ENCODE measurements at places on chromosomes 3 and 15.

DNA sequence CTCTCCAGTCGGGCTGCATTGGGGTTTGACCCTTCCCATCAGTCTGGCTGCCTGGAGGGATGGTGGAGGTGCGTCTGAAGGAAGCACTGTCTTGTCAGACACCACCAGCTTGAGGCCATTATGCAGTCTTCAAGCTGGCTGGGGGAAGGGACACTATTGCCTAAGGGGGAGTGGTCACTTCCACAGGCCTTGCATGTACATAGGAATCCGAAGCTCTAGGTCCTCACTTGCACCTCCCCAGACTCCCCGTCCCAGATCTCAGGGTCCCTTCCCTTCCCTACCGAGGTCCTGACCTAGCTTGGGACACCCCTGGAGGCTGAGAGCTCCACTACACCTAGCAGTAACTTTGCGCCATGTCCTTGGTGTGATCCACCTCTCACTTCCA is 48.6 kb upstream of the KLF13 start:
- no peak for DNase-seq

GRCh38 chr15:85071061-85071460 is 89.4 kb downstream of the PDE8A start:
- DNase-seq: no peak

DNA sequence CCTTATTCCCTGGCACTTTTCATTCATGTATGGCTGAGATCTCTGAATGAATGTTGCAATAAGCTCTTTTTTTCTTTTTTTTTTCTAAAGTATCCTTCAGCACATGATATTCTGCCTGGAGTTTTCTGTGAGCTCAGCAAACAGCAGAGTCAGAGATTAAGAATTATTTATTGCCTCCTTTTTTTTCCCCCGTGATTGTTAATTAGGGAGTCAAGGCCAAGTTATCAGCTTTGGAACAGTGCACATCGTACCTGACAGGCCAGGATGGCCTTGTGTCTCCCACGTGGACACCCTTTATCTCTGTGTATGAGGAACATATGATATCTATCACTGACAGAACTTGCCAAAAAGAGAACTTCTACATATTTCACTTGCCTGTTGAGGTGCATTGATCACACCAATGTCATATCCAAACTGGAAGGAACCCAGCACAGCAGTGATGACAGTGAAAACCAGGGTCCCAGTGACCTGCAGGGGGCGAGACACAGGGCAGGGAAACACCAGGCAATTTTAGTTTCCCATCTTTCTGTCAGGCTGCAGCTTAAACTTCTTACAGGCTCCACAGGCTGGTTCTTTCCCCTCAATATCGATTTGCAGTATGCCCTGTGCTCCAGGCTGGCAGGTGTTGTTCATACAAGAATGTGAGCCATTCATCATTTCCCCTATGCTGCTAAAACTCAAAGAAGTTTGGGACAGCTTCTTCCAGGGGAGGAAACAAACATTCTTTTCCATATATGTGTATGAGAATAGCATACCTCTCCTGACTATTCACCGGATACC is 8.2 kb downstream of the SLC2A2 start:
- DNase-seq: peak; percentile 17

GRCh38 chr15:73375755-73376305 is 7.1 kb upstream of the HCN4 start:
- no peak for DNase-seq

DNA sequence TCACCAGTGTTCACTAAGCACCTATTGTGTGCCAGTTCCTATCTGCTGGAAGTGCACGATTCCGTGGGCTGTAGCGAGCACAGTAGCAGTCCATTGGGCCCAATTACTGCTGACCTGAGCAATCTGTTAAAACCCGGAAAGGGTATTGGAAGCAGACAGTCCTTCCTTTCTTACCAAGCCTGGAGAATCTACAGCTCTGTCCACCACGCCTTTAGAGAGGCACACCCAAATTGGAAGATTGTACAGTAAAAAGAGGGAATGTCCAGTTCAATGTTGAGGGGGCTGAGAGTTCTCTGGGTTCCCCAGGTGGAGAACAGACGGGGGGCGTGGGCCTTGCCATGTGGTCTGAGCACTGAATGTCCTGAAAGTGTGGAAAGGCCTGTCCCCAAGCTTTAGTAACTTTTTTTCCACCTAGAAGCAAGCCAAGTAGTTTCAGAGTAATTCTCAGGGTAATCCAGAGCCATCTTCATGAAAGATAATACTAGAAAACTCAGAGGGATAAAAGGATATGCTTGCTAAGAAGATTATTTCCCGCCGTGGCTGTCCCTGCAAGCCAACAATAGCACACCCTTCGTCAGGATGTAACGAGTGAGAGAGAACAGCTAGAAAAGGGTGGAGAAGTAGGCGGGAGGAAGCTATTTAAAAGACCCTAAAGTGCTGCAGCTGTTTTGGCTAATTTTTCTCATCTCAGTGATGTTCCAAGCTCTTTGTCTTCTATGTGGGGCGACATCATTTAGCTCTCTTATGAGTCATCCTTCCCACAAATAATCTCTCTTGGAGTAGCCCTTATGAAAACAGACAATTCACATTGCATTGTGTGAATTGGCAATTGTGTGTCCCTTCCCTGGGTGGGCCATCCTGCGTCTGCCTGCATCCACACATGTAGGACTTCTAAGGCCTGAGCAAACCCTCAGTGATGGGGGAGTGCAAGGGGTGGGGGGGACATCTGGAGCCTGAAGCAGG is 181.0 kb downstream of the ATG7 start:
- DNase-seq: peak; percentile 27

GRCh38 chr15:40470423-40471104 is at the start of gene CHST14:
TSS of gene CHST14 (plus strand) at chr15:40470984. CDS start at chr15:40471214, 230 bp downstream.
- peak; percentile 82 for DNase-seq

DNA sequence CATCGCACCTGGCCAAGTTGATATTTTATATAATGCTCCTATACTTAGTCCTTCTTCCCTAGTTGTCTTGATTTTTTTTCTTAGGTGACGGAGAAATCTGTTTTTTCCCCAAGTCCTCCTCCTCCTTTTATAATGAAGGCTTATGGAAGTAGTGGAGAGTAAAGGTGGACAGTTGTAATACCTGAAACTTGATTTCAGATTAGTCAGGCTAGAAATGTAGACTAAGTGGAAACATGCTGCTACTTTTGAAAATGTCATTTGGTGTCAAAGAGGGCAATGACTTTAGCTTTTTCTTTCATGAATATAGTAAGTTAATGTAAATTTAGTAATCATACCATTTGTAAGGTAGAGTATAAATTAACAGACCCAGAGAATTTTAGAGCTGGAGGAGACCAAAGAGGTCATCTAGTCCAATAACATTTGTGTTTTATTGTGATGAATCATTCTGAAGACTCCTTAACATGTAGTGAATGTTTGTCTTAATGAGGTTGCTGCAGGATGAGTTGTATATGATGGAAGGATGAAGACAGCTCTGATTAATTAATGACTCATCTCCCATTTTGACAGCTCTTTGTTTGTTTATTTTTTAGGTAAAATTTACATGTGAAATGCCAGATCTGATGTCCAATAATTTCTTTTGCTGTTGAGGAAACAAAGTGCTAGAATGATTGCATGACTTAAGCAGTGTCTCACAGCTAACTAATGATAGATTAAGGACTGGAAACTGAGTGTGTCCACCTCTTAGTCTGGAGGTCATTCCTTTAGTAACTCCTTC is 8.7 kb downstream of the CTDSPL2 start:
- DNase-seq: no peak

DNA sequence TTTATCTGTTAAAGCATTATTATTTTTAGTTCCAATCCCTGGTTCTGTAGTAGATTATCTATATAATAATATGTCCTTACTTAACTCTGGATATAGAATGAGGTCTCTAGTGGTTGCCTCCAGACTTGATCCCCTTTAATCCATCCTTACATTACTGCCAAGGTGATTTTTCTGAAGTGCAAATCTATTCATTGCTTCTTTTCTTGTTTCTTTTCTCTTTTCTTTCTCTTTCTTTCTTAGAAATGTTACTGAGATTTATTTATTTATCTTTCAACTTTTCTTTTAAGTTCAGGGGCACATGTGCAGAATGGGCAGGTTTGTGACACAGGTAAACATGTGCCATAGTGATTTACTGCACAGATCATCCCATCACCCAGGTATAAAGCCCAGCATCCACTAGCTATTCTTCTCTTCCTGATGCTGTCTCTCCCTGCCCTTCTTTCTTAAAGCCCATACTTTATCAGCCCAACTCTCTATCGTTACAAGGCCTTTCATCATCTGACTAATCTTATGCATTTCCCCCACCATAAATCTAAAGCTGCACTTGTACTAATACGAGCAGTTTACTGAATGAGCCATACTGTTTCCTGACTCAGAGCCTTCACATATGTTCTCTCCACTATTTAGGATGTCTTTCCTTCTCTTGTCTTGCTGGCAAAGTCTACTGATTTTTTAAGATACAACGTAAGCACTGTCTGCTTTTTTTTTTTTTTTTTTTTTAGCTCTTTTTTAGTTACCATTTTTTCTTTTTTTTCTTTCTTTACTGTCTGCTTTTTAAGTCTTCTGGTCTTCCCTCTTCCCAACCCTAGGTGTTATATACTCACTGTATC is 4.6 kb downstream of the GLCE start:
- DNase-seq: no peak

DNA sequence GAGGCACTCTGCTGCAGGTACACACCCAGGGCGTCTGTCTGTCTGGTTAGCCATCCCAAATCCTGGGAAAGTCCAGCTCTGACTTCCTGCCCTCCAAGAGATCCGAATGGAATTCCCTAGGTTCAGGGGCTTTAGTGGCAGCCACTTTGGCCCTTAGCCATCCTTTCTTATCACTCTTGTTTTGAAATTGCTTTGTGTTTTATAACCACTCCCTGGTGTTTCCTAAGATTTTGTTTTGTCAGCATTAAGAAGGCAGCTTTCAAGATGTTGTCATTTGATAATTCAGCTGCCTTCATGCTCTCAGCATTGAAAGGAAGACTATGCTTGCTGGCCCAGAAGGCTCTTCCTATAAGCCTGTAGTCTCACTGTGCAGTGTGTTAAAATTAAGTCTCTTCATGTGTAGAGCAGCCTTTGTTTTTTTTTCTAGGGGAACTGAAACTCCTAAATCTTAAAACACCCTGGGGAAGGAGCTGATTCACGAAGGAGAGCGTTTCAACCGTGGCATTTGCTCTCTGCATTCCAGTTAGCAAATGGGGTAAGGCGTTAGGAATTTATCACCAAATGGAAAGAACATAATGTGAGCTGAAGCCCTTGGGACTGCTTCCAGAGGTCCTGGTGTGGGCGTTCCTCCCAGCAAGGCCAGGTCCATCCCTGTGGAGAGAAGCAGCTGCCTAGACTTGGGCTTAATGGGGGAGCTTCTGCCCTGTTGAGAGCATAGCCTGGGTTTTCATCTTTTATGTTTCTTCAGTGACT is 14.2 kb upstream of the CLEC3B start:
- peak; percentile 87 for DNase-seq

GRCh38 chr15:73832657-73833056 is 40.7 kb upstream of the TBC1D21 start:
- no peak for DNase-seq

DNA sequence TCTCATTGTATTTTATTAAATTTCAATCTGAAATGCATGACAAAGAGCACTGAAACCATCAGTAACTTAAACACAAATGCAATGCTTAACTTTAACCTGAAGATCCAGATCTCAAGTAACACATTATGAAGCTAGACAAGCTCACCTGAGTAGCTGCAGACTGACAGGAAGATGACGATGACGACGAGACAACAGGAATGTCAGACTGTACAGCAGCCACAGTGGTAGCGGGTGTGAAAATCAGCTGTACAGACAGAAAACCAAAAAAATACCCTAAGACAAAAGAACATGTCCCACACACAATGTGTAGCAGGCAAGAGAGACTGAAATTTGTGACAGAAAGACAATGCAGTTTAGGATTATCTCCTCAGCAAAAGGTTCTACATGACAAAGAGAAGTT is 36.3 kb downstream of the PHC3 start:
- DNase-seq: no peak

- peak; percentile 89 for DNase-seq
These were observed 2.6 kb downstream of the ATP8B4 start for GRCh38 chr15:50116477-50116876.

DNA sequence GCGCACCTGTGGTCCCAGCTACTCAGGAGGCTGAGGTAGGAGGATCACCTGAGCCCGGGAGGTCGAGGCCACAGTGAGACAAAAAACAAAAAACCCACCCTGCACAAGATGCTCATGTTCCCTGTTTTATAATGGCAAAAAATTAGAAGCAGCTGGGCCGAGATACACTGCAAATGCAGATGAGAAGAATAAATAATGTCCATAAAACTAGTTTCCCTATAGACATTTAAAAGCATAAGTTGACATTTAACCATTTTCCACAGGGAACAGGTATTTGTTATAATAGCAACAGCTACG is 537 bp upstream of the SCAP start:
- no peak for DNase-seq

GRCh38 chr3:60575718-60576272 is 675.5 kb downstream of the FHIT start:
- DNase-seq: no peak

GRCh38 chr15:56077081-56077480 is 83.7 kb upstream of the NEDD4 start:
- no peak for DNase-seq

DNA sequence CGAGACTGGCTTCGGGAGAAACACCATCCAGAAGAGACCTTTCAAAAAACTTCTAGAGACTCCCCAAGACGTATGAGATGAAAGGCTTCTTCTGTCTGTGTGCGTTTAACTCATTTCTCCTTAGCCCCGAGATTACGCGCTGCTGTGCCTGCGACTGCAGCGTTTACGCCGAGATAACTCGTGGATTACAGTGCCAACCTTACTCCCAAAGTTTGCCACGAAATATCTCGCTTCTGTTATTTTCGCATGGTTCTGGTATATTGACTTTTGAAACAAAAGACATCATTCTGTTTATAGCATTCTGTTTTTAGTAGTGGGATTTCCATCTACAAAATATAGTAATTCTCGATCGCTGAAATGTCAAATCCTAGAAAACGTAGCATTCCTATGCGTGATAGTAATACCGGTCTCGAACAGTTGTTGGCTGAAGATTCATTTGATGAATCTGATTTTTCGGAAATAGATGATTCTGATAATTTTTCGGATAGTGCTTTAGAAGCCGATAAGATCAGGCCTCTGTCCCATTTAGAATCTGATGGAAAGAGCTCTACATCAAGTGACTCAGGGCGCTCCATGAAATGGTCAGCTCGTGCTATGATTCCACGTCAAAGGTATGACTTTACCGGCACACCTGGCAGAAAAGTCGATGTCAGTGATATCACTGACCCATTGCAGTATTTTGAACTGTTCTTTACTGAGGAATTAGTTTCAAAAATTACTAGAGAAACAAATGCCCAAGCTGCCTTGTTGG is 467 bp downstream of the PGBD4 start:
- DNase-seq: no peak

Data from hematopoietic multipotent progenitor cell treated with erythropoietin and hydrocortisone succinate and interleukin-3 and kit ligand, for 4 days (in vitro differentiated cells).